NCI-H345 (cell line): ENCODE measurements at places on chromosomes 6 and 20.
A peak's percentile ranks its signal among the peaks of the same experiment; 100 is the strongest.

GRCh38 chr6:20879526-20879925 lies 345.3 kb downstream of the CDKAL1 start:
- no peak for DNase-seq

GRCh38 chr6:56003616-56004015 lies 128.2 kb upstream of the BMP5 start:
- no peak for DNase-seq

DNA sequence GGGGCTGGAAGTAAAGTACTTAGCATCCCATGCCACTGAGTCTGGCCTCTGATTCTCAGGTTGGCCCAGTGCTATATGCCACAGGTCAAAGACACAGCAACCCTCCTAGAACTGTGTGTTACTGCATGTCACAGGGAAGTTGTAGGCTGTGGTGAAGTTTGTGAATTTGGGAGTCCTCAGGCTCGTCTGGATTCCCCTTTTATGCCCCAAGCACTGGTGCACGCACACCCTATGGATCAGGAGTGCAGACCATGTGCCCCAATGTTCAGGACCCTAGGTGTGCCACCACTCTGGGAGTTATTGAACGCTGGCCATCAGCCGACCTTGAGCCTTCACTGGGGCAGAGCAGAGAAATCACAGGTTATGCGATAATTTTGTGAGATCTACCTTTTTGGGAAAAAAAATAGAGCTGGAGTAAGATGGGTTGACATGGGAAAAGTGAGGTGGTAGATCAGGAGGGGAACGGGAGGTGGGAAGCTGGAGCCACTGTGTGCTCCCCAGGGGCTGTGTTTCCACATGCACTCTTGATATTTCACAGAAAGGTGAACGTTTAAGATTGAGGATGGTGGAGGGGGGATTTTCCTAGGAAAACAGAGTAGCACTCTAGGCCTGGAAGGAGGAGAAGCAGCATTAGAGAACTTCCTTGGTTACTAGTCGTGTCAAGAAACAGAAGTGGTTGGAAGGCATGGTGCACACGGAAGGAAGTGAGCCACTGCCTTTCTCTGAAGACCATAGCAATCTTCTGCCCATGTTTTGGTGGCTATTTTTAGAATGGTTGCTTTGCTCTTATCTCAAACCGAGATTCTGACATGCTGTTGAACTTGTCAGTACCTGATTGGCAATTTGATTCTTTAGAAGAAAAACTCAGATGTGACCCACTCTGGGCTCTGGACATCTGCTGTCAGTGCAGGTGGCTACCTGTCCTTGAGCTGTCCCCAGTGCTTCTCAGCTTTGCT lies 44.1 kb downstream of the DUSP22 start:
- DNase-seq, result no peak

- no peak for DNase-seq
Measured at GRCh38 chr6:151252634-151253033, 12.9 kb downstream of the AKAP12 start.

GRCh38 chr20:41200446-41201202 lies 63.3 kb downstream of the PLCG1 start:
- no peak for DNase-seq

- no peak for DNase-seq
Measured at GRCh38 chr20:8608470-8608869, 460.4 kb upstream of the PLCB4 start.

DNA sequence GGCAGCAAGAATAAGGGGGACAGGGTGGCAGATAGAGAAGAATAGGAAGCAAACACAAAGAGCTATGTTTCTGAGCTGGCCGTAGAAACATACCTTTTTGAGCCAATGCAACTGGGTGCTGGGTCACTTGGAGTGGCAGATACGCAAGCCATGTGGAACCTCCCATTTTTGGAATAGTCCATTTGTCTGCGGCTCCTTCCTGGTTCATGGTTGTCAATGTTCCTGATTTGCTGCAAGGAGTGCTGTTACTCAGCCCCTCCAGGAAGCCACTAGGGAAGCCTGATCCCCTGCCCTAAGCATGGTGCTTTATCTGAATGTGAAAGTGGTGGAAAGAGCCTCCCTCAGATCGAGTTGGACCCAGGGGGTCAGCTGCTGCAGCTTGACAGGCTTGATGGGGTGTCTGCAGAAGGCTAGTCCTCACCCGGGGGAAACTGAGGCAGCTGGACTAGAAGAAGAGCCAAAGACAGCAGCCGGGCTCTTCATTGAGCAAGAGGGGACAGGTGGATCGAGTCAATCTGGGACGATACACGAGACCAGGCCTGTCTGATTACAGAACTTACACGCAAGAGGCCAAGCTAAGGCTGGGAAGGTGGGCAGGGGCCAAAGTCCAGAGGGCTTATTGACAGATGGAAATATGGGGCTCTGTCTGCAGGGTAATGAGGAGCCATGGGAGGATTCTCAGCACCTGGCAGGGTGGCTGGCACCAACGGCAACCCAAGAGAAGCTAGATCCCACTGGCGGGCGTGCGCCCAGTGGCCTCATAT lies 57.4 kb upstream of the CTNNBL1 start:
- no peak for DNase-seq

DNA sequence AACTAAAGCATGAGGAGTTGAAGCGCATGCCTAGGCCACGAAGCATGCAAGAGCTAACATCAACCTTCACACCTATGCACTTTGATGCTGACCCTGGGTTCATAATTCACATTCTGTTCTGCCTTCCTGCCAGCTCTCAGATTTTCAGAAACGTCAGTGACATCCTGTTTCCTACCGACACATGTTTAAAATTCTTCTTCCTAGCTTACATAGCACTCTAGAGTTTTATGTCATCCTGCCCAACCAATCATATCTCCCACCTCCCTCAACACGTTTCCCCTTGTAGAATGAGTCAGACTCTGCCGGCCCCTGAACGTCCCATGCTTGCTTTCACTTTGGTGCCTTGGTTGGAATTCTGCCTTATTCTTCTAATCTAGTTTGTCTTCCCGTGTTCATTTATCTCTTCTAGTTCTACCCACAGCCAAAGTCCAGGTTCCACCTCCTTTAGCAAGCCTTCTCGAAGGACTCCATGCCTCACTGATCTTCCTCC lies 97.2 kb upstream of the MAP7 start:
- DNase-seq, result no peak

- DNase-seq, result no peak
Measured at GRCh38 chr20:24741493-24742072, 207.5 kb upstream of the CST7 start.

DNA sequence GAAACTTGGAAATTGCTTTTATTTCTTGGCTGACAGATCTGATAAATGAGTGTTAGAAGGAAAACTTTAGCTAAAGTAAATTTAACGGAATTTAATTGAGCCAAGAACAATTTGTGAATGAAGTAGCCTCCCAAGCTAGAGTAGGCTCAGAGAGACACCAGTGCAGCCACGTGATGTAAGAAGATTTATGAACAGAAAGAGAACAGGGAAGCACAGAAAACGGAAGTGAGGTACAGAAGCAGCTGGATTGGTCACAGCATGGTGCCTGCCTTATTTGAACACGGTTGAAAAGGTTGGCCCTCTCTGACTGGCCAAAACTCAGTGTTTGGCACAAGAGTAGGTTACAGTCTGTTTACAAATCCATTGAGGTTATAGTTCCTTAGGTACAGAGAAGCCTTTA lies 29.5 kb upstream of the IFNGR1 start:
- DNase-seq, result no peak

DNA sequence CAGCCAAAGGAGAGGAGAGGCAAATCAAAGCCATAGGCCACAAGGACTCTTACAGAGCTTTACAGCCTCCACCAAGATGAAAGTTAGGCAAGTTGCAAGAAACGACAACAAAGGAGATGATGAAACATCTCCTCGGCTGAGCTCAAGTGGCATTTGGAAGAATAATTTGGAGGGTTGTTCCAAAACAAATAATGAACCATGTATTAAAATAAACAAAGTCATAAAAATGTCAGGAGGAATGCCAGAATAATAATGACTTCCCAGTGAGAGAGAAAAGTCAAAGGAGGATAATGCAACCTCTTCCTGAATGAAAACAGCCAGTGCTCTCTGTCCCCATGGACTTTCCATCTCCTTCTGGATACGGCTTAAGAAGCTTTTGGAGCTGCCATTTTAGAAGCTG lies 371.4 kb upstream of the ID4 start:
- DNase-seq, result peak; percentile 52

- DNase-seq, result peak; percentile 73
Measured at GRCh38 chr6:45714741-45715507, 300.7 kb downstream of the CLIC5 start.

GRCh38 chr6:36962874-36963273 lies 8.3 kb downstream of the PI16 start:
- DNase-seq, result no peak

DNA sequence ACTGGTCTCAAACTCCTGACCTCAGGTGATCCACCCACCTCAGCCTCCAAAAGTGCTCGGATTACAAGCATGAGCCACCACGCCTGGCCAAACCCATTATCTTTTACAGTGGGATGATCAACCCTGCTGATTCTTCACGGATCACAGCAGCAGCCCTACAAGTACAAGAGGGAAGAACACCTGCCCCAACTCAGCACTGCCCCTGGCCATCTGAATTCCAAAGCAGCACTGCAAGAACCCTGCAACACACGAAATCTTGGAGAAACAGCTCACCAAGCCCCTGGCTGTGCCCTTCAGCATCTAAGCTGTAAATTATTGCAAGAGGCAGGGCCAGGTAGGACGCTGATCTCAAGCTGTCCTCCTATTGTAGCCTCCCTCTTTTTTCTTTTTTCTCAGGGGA lies 54.5 kb upstream of the MC3R start:
- DNase-seq, result no peak

GRCh38 chr20:57474205-57474604 lies 50.7 kb downstream of the CTCFL start:
- no peak for DNase-seq

DNA sequence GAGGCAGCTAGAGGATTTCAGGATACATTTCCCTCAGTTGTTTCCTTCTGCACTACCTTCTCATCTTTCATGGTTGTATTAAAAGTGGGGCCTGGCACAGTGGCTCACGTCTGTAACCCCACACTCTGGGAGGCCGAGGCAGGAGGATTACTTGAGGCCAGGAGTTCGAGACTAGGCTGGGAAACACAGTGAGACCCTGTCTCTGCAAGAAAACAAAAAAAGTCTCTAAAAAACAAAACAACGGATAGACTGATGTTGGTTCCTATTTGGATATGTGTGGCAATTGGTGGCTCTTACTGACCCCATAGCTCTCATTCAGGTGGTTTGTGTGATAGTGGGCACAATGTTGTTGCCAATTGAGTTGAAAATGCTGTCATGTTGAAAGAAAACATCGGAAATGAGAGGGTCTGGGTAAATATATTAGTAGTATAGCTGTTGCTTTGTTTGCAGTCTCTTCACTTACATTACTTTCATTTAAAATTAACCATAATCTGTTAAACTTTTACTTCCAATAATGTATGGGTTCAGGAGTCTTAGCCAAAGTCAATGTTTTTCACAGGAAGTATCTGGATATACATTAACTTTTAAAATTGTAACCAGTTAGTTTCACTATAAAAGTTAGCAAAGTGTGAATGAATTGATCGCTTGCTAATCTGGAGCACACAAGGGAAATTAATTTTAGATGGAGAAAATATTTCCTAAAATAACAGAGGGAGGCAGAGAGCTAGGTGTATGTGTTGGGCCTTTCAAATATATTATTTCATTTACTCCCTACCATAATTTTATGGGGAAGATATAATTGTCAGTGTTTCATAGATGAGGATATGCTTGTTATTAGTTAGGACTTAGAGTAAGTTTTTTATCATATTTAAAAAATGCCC lies 31.1 kb downstream of the UTRN start:
- no peak for DNase-seq

GRCh38 chr20:49245921-49246740 lies 26.9 kb downstream of the DDX27 start:
- peak; percentile 36 for DNase-seq

- no peak for DNase-seq
Measured at GRCh38 chr6:13113981-13114593, 214.2 kb downstream of the TBC1D7 start.

- DNase-seq, result no peak
Measured at GRCh38 chr20:32507998-32508774, 76.9 kb downstream of the NOL4L start.

GRCh38 chr6:136525586-136526195 lies 24.5 kb downstream of the MAP7 start:
- peak; percentile 69 for DNase-seq

- no peak for DNase-seq
Measured at GRCh38 chr6:108666656-108667260, 106.0 kb downstream of the FOXO3 start.

GRCh38 chr6:7138921-7139358 lies 31.2 kb downstream of the RREB1 start:
- DNase-seq, result peak; percentile 68

DNA sequence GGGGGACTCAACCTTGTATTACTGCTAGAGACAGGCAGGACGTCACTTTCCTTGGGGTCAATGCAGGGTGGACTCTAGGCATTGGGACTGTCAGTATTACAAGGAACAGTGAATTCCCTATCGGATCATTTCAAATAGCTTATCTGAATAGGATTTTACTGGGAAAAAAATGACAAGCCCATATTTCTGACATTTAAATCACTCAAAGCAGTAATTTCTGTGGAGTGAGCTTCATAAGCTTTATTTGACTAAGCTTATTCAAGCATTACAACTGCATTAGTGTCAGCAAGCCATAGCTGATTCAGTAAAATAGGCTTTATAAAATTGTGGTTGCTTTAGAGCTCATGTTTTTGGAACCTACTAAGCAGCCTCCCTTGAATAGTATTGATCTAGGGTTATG lies 44.3 kb downstream of the TRDN start:
- DNase-seq, result no peak

DNA sequence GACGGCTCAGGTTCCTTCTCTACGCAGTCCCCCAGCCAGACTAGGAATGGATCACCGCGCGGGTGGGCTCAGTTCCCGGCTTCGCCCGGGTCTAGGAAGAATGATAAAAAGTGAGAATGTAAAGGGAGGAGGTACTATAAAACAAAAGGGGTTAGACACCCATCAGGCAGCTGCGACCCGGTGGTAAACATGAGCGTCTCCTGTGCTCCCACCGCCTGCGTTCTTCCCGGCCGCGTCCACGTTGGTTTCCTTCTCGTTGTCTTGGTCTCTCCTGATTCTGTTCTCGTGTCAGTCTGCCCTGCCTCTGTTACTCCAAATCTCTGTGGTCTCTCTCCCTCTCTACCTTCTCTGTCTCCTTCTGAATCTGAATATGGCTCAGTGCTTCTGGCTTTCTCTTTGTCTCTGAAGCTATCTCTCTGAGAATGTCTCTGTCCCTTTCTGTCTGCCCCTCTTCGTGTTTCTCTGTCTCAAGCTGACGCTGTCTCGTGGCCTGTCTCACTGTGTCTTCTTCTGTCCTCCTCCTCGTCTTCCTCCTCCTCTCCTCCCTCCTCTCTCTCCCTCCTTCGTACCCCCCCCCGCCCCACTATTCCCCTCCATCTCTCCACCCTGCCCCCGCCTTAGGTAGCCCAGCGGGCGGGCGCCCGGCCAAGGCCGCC lies 41.6 kb upstream of the FOXP4 start:
- no peak for DNase-seq

GRCh38 chr6:109772883-109773431 lies 81.9 kb downstream of the FIG4 start:
- DNase-seq, result peak; percentile 73

- DNase-seq, result no peak
Measured at GRCh38 chr6:158142789-158143188, 25.3 kb downstream of the SERAC1 start.

GRCh38 chr6:81739230-81740195 lies 13.0 kb downstream of the TENT5A start:
- no peak for DNase-seq

- DNase-seq, result peak; percentile 6
Measured at GRCh38 chr6:42846505-42846904, 32.9 kb upstream of the RPL7L1 start.

GRCh38 chr6:3561725-3562124 lies 104.9 kb upstream of the SLC22A23 start:
- DNase-seq, result peak; percentile 61
